GM19239 (cell line): ENCODE measurements at places on chromosomes 2 and 18.

- DNase-seq, result no peak
These were observed 165.3 kb downstream of the TNS1 start for GRCh38 chr2:217837530-217837929.

DNA sequence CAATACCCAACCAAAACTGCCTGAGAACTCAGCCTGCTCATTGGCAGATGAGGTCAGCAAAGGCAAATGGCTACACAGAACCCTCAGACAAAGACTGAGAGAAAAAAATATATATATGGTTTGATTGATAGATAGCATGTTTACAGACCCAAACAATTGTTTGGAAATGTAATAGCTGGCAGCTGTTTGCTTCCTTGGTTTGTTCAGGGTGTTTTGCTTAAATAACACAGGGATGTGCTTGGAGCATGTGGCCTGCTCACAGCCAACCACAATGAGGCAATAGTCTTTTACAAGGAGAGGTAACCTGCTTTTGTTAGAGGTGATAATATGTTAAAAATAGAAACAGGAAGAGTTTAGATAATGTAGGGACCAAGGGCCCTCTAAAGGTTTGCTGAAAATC is 84.5 kb downstream of the PDK1 start:
- DNase-seq, result no peak

DNA sequence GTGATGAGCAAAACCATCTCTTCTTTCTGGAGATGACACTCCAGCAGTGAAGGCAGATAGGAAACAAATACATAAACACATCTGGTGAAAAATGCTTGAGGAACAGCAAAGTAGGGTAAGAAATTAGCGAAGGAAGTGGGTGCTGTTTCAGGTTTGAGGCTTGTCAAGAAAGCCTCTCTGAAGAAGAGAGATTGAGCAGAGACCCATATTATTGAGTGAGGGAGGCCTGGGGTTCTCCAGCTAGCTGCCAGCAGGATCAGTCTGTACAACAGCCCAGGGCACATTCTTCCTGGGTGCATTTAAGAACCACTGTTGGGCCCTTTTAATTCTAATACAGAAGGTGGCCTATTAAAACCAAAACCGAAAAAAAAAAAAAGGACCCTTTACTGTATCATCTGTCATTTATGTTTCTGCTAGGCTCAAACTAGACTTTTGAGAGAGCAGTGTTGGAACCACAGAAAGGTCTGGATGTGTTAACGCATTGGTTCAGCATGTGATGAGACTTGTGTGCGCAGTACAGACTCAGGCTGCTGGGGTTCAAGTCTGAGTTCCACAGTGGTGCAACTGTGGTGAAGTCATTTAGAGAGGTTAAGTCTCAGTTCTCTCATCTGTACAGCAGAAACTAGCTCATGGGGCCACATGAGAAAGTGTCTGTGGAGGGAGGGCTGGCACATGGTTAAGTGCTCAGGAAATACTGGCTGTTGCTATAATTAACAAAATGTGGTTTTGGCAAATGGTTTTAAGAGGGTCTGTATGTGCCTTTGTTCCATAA is 28.9 kb downstream of the MGAT5 start:
- DNase-seq, result no peak

DNA sequence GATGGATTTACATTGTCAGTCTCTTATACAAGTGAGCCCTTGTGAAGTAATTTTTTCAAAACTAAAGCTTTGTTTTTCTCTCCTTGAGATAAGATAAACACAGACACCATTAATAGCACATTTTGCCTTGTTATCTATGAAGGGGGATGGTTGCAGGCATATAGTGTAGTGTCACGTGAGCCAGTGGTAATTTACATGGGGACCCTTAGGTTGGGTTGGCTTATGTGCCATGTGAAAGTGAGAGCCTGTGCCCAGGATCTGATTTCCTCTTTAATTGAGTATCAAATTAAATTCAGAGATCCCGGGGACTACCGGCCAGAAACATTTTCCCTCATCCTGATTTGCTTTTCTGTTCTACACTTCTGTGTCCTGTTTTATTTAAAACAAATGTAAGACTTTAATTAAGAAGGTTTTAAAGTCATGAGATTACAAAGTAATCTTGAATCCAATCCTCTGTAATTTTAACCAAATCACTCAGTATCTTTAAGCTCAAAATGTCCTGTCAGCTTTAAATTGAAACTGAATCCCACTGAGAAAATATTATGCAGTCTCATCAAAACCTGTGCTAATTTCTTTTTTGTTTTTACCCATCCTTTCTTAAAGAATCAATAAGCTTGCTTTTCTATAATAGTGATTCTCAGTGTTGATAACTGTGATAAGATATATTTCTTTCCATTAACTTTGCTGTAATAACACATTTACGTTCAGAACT is 63.8 kb downstream of the PTPRM start:
- DNase-seq, result no peak

GRCh38 chr2:196534495-196534894 is 105.0 kb upstream of the CCDC150 start:
- DNase-seq, result no peak

DNA sequence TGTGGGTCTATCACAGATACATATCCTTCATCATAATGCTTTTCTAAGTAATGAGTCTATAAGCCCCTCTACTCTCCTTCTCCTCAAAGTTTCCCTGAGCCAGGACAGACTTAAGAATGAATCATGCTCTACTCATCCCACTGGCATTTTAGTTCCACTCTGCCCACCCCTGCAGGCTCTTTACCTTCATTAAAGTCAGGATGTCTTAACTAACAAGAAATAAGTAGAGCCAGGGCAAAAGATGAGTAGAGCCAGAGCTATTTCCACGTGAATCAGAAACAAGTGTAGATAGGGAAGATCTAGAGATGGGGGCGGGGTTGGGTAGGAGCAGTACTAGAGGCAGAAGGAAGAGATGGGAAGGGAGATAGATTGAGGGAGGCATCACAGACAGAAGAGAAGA is 790.5 kb downstream of the RNF144A start:
- DNase-seq, result no peak

- DNase-seq, result peak; percentile 46
These were observed 88.8 kb downstream of the VIT start for GRCh38 chr2:36785179-36785795.

DNA sequence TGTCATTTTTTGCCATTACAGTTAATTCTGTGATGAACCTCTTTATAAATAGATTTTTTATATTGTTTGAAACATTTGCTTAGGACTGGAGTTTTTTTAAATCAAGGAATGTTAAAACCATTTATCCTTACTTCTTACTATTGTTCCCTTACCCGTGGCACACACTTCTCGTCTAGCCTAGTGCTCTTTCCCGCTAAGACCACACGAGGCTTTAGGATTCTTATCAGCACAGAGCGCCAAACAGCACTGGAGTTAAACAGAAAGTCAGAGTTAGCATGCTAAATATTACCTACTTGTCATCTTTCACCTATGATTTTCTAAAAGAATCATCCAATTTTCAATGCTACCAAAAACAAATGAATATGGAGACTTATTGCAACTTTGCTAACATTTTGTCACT is 112.6 kb downstream of the TMEFF2 start:
- DNase-seq, result no peak

DNA sequence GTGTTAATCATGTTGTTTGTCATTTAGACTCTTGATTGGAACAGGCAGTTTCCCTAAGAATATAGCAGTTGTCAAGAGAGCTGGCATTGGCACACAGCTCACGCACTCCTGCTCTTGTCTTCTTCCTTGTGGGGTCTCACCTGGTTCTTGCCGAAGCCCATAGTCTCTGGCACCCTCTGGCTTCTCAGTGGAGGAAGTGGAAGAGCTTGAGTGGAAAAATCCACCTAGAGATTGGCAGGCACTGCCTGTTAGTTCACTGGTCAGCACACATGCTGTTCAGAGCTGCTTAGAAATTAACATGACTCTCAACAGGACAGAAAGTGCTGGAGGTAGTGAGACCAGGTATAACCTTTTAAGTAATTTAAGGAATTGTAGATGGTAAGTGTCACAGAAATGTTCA is 28.3 kb downstream of the SCTR start:
- no peak for DNase-seq

- DNase-seq, result no peak
These were observed 9.6 kb downstream of the PREPL start for GRCh38 chr2:44351676-44352075.

GRCh38 chr18:78130232-78131195 is 849.1 kb upstream of the SALL3 start:
- no peak for DNase-seq

DNA sequence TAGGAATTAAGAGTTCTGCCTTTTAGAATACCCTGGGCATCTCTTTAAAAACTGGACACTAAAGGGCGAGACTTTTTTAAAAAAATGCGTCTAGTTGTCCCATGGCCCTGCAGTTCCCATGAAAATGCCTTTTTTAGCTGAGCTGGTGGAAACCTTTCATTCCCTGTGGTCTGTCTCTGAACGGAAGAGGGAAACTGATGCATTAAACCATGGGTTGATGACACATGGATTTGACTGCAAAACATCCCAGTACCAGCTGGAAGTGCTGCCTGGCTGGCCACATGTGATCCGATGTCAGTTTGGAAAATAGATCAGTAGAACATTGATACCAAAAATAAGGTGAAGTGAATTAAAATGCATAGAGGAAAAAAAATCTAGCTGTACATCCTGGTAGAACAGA is 129.2 kb downstream of the MYO1B start:
- no peak for DNase-seq

GRCh38 chr2:46495231-46496030 is 16.1 kb downstream of the TMEM247 start:
- DNase-seq, result no peak
